ENCODE measurements at places on chromosomes 12 and 14.
A peak's percentile ranks its signal among the peaks of the same experiment; 100 is the strongest.

- DNase-seq = no peak
Observed at GRCh38 chr14:89299587-89299986, 117.4 kb downstream of the FOXN3 start.

GRCh38 chr12:66960704-66961690 lies 282.1 kb upstream of the GRIP1 start:
- no peak for DNase-seq

DNA sequence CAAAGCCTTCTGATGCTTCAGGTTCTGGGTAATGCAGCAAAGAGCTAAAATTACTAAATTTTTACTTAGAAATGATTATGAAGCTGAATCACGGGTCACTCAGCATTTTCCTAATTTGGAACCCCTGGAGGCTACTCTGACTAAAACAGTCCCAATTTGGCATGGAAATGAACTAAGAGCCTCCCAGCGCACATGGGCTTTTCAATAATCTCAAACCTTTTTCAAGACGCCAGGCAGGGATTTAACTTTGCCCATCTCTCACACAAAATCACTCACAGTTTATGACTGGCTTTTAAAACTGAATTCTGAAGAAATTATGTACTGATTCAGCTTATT lies 68.3 kb downstream of the LLPH start:
- no peak for DNase-seq

DNA sequence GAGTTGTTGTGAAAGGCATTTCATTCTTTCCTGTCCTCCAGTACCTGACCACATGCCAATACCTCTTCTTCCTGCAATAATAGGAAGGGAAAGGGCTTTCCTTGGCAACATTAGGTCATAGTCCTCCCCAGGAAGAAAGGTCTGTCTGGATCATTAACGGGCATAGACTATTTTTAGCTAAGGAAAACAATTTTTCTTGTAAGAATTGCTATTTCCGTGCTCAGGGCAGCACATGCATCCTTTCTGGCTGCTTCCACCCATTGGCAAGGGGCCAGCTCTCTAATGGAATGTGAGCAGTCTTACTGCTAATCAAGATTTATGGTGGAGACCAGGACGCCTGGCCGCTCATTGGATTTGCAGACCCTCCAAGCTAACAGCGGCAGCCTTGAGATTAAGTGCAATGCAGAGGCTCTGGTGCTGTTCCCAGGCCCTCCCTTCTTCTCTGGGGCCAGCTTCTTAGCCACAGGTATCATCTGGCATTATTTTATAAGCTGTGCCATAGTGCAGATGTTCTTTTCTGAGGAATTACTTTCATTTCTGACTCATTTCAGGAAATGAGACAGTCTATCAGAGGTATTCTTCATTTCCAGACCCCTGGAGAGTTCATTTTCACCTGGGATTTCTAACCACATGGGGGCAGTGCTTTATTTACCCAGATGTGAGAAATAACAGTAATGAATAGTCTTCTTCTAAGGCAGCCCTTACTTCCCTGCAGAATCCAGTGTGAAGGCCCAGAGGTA lies 52.9 kb downstream of the ANO6 start:
- peak; percentile 61 for DNase-seq

DNA sequence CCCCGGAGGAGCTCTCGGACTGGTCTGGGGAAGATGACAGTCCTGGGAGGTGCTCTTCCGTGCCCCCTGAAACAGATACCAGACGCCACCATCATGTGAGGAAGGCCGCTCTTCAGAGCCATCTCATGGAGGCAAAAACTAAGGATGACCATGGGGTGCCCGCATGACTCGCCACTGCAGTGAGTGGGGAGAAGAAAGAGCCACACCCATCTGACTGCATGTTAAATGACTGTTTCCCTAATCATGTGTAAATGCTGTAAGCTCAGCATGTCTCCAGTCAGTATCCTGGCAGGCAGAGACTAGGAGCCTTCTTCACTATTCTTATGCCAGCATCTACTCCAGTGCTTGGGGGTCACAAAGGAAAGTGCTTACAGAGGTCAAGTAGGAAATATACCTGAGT lies 4.0 kb downstream of the STON2 start:
- no peak for DNase-seq

DNA sequence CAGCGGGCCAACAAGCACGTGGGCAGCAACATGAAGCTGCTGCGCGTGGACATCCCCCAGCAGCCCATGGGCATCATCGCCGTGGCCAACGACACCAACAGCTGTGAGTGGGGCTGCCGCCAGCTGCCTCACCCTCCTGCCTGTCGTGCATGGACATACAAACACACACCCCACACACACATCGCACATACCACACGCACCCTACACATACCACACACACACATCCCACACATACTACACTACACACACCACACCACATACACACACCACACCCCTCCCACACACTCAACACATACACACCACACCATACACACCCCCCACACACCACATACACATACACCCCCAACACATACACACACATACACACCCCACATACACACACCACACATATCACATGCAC lies 25.2 kb upstream of the NXPH4 start:
- no peak for DNase-seq

- no peak for DNase-seq
Observed at GRCh38 chr14:59098377-59098776, 90.1 kb upstream of the DAAM1 start.

DNA sequence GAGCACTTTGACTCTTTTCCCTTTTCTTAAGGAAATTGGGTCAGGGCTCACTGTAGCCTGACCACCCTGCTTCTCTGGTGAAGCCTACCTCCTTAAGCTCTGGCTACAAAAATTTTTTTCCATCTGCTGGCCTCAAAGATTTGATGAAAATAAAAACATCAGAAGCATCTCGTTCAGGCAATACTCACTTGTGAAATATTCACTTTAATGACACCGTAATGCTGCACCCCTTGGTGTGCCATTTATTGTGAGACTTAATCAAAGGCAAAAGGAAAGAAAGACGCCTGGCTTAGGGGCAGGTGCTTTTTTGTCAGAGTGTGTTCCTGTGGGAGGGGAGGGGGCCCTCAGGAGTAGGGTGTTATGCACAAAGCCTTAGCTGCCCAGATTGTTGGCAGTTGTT lies 155.0 kb upstream of the TMPO start:
- no peak for DNase-seq
